NCI-H1436 treated with DMSO at 0.1 percent for 48 hours (cell line): ENCODE measurements at places on chromosomes 4 and X.

GRCh38 chrX:6718766-6719165 lies 183.8 kb upstream of the VCX3A start:
- no peak for DNase-seq

DNA sequence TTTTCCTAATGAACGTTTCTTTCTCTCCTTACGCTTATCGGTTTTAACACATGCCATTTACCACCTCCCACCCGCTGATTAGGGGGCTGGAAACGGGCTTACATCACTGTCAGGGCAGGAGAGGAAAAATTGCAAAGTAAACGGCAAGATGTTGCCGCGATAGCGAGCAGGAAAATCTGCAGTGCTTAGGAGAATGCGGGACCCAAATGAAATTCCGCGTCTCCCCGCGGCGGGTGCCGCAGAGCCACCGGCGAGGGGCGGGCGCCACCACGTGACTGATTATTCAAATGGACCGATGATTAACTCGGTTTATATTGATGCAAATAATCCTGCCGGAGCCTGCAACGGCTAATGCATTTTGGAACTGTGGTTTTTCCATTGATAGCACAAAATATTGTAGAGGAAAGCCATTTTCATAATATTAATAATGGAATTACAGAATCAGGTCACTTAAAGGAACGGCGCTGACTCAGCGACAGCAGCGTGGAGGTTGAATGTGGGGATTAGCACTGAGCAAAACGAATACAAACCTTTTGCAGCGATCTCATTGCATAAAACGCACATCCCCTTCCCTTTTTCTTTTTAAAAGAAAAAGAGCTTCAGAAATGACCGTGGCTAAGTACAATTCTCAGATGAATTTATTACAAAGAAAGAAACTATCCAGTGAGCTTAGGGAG lies 224.2 kb downstream of the STIM2 start:
- no peak for DNase-seq

GRCh38 chr4:185217408-185217975 lies 8.1 kb downstream of the SNX25 start:
- no peak for DNase-seq

GRCh38 chrX:37361596-37361995 lies 12.4 kb downstream of the PRRG1 start:
- no peak for DNase-seq

DNA sequence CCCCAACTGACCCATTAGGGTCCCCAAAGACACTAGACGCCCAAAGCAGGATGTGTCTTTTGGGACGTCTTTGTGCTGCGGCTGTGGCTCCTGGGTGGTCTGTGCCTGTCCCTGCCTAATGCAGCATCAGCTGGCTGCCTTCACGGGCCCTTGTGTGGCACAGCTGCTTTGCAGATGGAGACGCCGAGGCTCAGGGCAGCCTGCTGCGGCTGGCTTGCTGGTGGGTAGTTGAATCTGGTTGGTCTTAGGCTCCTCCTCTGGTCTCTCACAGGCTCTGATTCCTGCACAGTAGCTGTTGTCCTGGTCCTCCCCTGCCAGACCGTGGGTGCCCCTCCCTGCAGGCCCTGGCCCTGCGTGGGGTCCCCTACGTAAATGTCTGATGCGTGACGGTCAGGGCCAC lies 8.1 kb downstream of the CPZ start:
- no peak for DNase-seq
